ENCODE measurements at places on chromosomes 16 and 17.

DNA sequence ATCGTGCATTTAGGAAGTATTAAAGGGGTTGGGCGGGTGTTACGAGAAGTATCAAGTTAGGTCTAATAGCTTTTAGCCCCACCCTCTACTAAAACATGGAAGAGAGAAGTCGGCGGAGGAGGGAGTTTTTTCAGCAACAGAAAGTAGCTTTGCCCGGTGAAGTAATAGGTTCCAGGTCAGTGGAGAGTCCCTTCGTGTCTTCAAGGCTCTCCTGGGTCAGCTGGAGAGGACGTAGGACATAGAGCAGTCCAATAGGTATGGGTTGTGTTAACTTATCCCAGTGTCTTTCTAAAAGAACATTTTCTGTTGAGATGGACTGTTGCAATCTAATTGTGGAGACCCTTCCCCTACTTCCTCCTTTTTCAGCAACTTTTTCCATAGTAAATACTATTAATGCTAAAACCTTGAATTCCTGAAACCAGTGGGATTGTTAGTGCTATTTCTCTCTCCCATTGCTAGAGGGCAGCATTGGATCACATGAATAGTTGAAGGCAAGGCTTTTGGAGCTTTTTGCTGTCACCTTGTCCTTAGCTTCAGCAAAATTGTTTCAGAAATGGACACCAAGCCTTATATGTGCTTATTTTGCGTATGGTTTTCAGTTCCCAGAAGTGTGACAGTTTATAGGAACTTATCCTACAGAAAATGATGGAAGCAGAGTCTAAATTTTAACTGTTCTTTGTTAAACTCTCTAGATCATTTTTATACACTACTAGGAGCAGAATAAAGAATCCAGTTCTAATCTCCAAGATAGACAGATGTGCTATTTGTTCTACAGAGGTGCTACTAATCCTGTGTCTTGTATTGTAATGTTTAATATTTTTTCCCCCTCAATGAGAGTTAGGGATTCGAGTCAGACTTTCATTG, 38.4 kb downstream of the UTP18 start:
- DNase-seq, result peak; percentile 56

DNA sequence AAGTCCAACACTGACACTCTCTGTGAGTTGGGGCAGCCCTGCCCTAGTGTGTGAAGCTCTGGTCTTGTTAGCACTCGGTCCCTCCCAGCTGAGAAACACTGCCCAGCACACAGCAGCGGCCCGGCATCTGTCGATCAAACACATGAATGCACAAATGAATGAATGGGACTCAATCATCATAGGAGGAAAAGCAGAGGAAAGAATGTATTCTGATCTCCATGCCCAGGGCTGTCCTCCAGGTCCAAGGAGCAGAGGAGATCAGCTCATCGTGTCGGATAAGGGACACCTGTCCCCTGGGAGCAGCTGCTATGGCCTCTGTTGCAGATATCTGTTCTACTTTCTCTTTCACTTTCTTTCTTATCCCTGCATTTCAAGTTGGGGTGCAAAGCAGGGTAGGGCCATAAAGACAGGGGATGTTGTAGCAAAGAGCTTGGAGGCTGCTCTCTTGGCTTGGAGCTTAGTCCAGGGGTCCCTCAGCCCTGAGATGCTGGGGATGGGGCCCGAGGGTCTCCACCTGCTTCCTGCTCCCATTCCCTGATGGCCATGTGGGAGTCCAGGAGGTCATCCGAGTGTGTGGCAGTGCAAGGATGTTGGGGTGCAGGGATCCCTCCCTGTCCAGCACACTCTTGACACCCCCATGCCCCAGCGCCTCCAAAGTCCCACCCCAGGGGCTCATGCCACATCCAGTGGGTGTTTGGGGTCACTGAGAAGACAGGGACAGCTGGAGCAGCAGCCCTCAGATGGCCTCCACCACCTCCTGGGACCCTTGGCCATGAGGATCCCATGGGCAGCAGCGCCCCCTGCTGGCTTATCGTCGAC, 88.2 kb downstream of the IRF8 start:
- peak; percentile 68 for DNase-seq

DNA sequence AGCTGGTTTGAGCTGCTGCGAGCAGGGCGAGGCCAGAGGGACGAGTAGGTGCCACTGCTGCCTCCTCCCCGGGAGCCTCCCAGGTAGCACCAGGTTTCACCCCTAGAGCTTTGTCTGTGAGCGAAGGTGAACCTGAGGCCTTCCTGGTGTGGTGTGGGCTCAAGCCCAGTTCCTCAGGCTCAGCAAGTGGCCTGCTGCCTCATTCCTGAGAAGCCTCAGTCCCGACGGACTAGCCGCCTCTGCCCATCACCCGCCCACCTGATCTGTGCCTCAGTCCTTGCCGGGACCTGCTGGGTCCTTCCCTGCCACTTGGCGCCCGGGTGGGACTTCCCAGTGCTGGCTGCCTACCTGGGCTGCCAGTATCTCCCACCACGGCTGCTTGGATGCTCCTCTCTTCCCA, 1.7 kb downstream of the NLRC3 start:
- no peak for DNase-seq

GRCh38 chr16:50401355-50401754, 32.6 kb upstream of the BRD7 start:
- DNase-seq, result no peak

DNA sequence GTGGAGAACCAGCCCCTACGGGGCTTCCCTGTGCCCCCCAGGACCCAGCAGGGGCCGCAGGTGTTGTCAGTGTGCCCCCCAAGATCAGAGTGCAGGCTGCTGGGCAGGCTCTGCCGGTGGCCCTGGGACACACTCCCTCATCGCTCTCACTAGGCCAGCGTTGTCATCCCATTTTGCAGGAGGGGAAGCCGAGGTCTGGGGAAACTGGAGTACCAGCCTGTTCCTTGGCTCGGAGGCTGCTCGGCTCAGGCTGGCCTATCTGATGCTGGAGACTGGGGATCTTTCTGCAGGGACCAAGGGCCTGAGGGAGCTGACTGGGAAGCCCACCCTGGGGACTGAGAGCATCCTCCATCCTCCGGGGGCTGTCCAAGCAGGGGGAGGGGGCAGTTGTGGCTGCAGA, 74.2 kb upstream of the CBX4 start:
- no peak for DNase-seq

- peak; percentile 76 for DNase-seq
These were observed at the start of gene CHST6 for GRCh38 chr16:75495076-75495674. CHST6 (minus strand) TSS chr16:75495441; CDS start chr16:75479828, 15,613 bp downstream.
